Ureter (tissue), 1 donor: ENCODE measurements at places on chromosomes 16 and 17. TPM values are rescaled to one million over a fixed set of nuclear protein-coding genes. Genes with fewer than 3 reads are reported as not detected.

- no peak for DNase-seq
These were observed 12.9 kb upstream of the ELAC2 start for GRCh38 chr17:13030459-13031300.

DNA sequence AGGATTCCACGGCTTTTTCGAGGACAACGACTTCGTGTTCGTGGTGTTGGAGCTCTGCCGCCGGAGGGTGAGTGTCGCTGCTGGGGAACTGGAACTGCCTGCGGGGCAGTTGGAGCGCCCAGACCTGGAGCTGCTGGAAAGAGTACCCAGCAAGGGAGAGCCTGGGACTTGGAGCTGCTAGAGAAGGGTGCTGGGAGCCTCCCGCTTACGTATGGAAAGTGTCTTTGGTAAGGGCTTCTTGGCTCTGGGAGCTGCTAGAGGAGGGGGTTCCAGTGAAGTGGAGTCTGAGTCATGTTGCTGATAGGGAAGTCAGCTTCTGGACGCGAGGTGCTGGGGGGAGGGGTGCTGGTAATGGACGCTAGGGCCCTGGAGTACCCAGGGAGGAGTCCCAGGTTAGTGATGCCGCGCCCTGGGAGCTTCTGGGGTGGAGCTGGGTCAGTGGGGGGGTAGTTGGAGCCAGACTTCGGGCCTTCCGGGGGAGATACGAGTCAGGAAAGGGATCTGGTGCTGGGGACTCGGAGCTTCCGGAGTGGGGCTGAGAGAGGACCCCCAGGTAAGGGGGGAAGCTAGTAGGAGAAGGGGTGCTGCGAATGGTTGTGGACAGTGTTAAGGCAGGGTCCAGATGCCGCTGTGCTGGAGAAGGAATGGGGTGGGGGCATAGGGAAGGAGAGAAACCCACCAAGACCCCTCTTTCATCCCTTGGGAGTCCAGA, 741 bp downstream of the PLK1 start:
- no peak for DNase-seq

- peak; percentile 49 for DNase-seq
These were observed 91.4 kb upstream of the CCL2 start for GRCh38 chr17:34163646-34164045.

GRCh38 chr17:82241926-82242697, 13.3 kb downstream of the SLC16A3 start:
- DNase-seq = peak; percentile 48

DNA sequence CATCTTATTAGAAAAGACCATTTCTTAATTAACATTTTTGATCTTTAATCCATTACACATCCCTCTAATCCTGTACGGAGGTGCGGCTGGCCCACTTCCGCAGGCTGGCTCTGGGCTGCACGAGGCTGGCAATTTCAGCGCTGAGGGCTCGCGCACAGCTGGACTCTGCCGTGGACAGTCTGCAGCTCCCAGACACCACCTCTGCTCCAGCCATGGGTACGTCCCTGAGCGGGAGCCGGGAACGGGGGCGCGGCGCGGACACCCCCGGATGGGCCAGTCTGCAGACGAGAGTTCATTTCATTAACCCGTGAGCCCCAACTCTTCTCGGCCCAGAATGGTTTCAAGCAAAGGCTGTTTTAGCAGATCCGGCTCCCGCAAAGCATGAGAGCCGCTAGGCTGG, 87.9 kb downstream of the ZNF423 start:
- DNase-seq = no peak

DNA sequence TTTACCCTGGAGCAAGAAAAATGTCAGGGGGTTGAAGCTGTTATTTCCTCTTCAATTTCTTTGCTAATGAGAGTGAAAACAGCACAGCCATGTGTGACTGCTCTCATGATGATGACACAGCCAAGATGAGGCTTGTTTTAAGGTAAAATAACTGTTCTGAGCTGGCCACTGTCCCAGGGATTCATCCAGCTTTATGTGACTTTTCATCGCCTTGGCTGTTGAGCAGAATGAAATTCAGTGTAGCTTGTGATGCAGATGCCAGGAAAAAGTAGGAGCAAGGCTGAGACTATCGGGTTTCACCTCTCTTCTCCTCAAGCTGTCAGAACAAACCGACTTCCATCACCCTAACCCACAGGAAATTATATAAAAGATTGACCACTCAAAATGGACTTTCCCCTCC, 361.8 kb upstream of the CDH5 start:
- DNase-seq = no peak

DNA sequence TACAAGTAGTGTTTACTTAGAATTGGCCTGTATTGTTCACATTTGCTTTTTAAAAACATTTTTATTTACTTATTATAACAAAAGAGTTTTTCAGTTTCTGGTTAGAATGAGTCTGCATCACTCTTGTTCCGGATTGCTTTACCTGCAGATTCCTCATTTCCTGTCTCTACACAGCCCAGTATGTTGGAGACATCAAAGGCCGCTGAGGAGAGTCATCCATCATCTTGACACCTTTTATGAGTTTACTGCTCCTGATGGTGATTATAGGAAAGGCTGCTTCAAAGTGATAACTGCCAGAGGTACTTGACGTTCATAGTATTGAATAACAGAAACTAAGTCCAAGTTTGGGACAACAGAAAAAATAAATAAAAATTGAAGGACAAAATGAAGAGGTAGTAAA, 490.5 kb upstream of the CA10 start:
- DNase-seq = no peak

DNA sequence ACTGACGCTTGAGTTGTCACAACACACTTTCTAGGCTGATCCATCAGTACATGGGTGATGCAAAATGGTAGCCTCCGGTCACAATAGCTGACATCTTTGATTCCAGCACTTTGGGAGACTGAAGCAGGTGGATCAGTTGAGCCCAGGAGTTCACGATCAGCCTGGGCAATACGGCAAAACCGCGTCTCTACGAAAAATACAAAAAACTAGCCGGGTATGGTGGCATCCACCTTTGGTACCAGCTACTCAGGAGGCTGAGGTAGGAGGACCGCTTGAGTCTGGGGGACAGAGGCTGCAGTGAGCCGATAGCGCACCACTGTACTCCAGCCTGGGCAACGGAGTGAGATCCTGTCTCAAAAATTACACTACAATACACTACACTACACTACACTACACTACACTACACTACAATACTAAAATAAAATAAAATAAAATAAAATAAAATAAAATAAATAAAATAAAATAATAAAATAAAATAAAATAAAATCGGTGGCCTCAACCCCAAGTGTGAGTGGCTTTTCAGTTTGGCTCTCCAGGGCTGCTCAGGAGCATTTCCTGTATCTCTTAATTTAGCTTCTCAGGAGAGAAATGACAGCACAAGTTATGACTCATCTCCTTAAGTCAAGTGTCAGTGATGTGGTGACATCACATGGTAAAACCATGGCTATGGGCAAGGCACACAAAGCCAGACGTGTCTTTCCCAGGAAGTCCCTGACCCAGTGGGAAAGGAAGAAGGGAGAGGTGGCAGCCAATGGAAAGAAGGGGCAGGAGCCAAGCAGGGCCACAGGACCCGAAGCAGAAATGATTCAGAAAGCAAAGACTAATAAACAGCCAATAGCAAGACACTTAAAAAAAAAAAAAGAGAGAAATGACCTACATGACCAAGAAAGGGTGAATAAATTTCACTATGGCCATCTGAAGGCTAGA, 75.3 kb upstream of the TBC1D3K start:
- no peak for DNase-seq

DNA sequence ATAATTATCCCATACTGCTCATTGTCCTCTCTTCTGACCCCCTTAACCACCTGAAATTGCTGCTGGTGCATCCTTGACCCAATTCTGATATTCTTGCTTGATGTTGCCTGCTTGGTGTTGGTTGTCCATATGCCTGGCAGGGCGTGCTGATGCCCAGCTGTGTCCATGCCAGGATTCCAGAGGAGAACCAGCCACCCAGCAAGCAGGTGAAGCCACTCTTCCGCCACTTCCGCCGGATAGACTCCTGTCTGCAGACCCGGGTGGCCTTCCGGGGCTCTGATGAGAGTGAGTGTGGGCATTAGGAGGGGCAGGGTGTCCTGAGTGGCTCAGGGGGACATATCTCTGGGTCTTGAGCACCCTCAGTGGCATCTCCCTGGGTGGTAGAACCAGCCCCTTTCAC, 11.4 kb downstream of the RAPGEFL1 start:
- DNase-seq = no peak

DNA sequence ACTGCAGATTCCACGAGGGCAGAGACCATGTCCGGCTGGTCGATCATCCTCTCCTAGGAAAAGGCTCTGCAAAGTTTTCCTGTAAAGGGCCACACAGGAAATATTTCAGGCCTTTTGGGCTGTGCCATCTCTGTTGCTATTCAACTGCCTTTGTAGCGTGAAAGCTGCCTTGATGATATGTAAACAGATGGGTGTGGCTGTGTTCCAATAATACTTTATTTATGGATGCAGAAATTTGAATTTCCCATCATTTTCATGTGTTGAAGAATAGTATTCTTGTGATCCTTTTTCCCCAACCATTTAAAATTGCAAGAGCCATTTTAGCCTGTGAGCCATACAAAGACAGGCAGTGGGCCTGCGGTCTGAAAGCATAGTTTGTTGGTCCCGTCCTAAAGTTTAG, 950.7 kb upstream of the RBFOX1 start:
- no peak for DNase-seq

DNA sequence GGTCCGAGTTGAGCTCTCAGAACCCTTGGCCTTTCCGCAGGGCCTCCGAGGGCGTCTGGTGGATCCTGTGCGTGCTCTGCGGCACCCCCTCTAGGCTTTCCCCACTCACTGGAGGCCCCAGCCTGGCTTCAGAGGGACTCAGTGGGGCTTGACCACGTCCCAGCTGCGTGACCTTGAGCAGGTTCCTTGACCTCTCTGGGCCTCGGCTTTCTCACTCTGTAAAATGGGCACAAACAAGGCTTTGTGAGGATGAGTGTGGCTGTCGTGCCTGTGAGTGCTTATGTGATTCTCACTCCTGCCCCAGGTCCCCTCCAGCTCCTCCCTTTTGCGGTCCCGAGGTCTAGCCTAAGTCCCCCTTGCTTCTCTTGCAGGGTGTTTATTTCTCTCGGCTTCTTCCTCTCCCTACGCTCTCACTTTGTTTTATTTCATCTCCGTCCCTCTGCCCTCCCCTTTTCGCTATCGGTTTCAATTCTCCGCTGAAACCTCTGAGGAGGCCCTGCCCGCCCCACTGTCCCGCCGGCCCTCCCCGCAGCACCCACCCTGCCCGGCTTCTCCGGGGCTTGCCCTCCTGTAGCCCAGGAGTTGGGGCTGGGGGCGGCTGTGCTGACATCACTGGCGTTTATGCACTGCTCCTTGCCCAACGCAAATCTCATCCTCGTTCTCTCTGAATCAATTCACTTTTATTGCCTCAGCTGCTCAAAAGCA, 82.3 kb upstream of the CBX4 start:
- DNase-seq = no peak

DNA sequence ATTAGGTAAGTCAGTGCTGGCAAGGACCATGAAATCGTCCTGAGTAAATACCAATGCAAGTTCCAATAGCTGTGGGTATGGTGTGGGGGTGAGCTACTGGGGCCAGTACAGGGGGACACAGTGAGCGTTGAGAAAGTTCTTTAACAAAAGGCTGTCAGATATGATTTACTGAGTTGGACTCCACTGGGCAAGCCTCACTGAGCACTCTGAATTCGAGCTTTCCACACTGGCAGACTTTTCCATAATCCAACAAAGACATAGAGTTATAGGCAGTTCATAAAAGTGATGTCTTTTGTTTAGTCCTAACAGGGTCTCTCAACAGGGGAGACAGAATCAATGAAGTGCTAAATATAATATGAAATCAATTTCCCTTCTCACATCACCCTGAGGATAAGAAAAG, 489.0 kb downstream of the KCNJ2 start:
- no peak for DNase-seq

GRCh38 chr16:24800586-24800985, 45.2 kb upstream of the SLC5A11 start:
- DNase-seq = no peak

GRCh38 chr16:10961231-10961630, 16.9 kb downstream of the CLEC16A start:
- DNase-seq = no peak

GRCh38 chr16:10039220-10040096, 142.8 kb downstream of the GRIN2A start:
- DNase-seq = no peak

DNA sequence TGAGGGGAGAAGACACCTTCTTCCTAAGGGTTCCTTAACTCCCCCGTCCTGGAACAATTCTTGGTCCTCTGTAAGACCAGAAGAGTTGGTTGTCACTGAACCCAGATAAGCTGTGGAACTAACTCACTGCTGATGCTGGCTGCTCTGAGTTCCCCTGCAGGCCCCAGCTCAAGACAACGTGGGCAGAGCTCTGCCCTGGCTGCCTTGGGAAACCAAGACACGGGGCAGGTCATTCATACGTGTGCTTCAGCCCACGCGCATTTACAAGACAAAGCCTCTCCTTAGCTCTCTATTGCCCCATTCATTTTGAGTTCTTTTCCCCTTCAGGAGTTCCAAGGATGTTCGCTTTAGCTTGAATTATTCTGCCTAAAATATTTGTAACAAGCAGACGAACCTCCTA, 3.4 kb upstream of the NAT9 start:
- no peak for DNase-seq

GRCh38 chr16:27475561-27475960, 73.6 kb downstream of the IL21R start:
- DNase-seq = no peak

DNA sequence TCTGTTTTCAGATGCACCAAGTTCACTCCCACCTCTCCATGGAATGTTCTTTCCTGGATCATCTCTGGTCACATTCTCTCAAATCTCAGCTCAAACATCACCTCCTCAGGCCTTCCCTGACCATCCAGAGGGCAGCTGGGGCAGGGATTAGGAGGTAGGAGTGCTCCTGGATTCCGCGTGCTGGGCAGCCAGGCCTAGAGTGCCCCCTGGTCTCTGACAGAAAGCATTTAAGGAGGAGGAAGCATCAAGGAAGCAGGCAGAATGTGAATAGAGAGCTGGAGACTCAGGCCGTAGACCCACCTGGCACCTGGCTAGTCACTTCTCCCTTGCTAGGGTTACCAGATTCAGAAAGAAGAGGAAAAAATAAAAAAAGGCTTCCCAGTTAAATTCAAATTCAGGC, 2.5 kb upstream of the CYB561 start:
- DNase-seq = no peak

DNA sequence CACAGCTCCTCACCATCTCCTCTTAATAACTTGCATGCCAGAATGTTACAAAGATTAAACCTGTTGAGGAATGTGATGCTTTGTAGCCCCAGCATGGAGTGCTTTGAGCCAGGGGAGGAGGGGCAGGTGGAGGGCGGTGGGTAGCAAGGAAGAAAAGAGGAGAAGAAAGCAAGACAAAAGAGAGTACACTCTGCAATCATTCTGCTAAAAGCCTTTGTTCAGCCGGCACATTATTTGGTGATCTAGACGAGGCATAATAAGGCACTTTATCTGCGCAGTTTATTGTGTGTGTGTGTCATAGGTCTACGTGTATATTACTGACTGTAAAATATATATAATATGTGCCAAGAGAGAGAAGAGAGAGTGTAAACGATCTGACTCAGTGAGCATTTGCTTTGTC, 139.1 kb downstream of the SOX9 start:
- DNase-seq = no peak

HGS gene
- 101 TPM for total RNA-seq

PPM1E gene
- total RNA-seq = 0.39 TPM

KRTAP3-1 gene
- not detected for total RNA-seq

C17orf107 gene
- 4.6 TPM for total RNA-seq

NDUFAB1 gene
- 60.1 TPM for total RNA-seq

AKAP1 gene
- 76.7 TPM for total RNA-seq

CPNE7 gene
- total RNA-seq = 16.2 TPM

ITGAD gene
- not detected for total RNA-seq

ASGR1 gene
- total RNA-seq = 2.6 TPM

MPV17L gene
- 17.1 TPM for total RNA-seq

LRRC37A gene
- total RNA-seq = 7.7 TPM

SLC7A6 gene
- 29.4 TPM for total RNA-seq
